ENCODE measurements at places on chromosomes 2 and 18.

- DNase-seq = no peak
Measured at GRCh38 chr2:29987146-29987545, 65.8 kb upstream of the ALK start.

DNA sequence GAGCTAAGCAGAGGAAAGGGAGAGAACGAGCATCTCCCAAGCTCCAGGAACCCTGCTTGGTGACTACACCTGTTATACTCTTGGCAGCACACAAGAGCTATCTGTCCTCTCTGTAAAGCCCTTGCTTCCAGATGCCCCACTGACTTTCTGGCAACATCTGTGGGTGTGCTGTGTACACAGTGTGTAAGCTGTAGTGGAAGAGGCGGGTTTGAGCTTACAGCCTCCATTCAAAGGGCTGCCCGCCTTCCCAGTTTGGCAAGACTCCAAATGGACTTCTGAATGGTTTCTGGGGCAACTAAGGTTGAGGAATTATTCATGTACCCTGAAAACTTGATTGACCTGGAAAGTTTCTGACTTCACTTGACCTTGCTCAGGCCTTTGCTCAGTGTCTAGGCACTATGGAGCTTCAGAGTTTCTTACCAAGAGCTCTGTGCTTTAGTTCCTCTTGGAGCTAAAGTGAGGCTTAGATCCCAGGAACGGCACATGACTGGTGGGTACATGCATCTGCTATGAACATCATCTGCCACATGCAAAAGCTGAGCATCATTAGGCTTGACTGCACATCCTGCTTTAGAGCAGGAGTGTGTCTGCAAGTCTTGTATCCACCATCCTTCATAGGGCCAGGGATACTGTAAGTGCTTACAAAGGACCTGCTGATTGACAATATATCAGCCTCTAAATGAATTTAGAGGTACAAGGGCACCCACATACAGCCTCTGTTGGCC, 290.9 kb upstream of the SIX2 start:
- DNase-seq = no peak

GRCh38 chr18:45541421-45541820, 73.9 kb upstream of the SLC14A2 start:
- no peak for DNase-seq

DNA sequence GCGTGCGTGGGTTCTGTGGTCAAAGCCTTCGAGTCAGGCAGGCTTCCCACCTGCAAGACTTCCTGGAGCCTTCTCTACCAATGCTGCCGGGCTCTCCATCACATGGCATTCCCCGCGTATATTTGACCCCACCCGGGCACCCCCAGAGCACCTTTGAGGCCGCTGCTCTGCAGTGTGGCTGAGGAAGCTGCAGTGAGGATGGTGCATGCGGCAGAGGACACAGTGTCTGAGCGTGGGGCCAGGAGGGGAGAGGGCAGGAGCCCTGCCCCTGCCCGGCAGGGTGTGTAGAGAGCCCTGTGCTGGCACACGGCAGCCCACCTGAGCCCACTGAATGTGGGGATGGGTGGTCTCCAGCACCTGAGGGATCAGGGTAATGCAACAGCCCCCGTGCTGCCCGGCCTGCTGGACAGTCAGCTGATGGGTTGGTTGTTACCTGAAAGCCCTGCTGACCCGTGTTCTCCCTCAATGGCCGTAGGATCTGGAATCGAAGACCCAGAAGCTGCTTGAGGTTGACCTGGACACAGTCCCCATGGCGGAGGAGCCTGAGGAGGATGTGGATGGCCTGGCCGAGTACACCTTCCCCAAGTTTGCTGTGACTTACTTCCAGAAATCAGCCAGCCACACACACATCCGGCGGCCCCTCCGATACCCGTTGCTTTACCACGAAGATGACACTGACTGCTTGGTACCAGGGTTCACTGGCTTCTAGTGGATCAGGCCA, 36.8 kb upstream of the GPR17 start:
- no peak for DNase-seq

DNA sequence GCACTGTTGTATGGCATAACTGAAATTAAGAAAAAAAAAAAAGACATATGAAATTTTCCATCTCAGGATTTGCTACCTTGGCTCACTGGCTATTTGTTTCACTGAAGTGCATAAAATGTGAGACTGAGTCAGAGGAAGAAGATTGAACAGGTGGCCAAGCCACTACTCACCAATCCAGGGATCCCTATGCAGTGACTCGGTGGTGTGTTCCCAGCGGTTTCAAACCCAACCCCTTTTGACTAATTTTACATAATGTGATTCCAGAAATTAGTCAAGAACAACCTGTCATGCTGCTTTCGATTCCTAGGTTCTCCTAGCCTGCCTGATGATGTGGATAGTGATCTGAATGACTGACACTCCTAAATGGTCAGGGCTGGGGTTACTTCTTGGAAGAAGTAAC, 77.3 kb downstream of the KLHL14 start:
- DNase-seq = no peak

GRCh38 chr2:45860136-45861121, 209.0 kb downstream of the PRKCE start:
- DNase-seq = peak; percentile 20

DNA sequence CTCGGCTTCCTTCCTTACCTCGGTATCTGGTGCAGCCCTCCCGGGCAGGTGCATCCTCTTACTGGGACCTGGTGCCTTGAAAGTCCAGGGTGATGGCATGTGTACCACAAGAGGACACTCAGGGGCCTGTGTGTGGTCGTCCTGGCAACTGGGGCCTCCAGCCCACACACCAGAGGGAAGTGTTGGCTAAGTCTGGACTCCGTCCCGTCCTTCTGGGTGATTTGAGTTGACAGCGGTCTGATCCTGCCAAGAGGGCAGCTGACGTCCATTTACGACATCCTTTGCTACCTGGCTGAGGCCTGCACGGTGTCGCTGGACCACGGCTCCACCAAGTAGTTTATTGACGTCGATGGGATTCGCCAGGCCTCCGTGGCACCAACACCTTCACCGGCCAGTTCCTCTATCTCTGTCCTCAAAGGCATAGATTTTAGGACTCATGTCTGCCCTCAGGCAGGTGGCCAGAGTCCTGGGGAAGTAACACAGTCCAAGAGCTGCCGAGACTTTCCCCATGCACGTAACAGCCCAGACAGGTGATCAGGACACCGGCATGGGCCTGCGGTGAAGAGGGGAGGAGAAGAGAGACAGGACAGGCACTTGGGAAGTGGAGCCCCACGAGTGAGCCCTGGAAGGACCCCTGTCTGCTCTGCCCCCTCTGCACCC, 186.0 kb upstream of the HDAC4 start:
- no peak for DNase-seq

GRCh38 chr18:78497641-78498040, 482.0 kb upstream of the SALL3 start:
- no peak for DNase-seq

- no peak for DNase-seq
Measured at GRCh38 chr2:142502402-142502801, 371.6 kb upstream of the LRP1B start.

DNA sequence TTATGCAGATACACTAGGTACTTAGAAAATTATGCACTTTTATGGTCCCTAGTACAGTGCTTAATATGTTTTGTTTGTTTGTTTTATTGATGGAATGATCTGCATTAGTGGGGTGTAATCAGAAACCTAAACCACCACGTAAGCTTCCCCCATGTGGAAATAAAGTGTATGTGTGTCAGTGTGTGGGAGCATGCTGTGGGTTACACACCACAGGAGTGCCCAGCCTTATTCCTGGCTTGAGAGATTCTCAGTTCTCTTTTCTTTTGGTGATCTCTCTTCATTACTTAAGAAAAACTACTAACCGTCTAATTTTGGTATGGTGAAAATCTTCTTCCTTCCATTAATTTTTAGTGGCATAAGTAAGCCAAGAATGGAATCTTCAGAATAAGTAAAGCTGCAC, 398.6 kb downstream of the DCDC2C start:
- no peak for DNase-seq

DNA sequence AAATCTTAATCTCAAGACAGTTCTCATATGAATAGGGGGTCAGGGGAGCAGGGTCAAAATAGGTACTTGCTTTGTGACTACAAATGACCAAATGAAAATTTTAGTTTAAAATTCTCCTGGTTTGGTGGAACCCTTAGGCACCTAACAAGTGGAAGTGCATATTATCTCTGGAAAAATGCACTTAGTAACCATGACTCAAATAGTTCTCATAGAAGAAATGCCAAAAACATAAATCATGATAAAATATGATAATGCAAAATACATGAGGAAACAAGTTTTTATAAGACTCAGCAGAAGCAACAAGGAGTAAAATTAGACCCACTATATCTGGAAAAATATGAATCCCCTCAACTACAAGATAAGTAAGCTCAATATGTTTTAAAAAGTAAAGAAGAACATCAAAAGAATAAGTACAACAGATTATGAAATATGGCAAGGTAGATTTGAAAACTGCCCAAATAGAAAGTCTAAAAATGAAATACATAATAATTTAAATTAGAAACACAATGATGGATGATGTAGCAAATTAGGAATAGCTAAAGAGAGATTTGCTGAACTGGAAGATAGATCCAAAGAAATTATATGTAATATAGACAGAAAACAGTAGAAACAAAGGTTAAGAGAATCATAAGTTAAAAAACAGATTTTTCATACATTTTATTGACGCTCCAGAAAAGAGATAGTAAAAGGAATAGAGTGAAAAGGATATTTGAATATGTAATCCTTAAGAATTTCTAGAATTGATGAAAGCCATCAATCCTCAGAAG, 308.3 kb downstream of the SETBP1 start:
- no peak for DNase-seq

GRCh38 chr2:217943446-217944321, 59.1 kb downstream of the TNS1 start:
- DNase-seq = no peak

DNA sequence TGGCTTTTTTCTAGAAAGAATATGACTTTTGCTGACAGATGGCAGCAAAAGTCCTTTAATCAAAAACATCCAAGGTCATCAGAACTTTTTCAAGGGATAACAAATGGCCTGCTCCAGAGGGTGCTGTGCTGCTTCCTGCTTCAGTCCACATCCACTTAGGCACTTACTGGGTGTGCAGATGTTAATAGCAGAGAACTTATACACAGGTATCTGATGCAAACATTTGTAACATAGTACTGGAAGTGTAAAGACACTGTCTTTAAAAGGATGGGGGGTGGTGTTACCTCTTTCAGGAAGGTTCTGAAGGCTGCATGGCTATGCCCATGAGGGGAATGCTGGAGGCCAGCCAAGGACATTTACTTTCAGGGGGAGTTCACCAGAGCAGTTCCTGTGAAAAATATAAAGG, 5.5 kb downstream of the HOXD8 start:
- no peak for DNase-seq

DNA sequence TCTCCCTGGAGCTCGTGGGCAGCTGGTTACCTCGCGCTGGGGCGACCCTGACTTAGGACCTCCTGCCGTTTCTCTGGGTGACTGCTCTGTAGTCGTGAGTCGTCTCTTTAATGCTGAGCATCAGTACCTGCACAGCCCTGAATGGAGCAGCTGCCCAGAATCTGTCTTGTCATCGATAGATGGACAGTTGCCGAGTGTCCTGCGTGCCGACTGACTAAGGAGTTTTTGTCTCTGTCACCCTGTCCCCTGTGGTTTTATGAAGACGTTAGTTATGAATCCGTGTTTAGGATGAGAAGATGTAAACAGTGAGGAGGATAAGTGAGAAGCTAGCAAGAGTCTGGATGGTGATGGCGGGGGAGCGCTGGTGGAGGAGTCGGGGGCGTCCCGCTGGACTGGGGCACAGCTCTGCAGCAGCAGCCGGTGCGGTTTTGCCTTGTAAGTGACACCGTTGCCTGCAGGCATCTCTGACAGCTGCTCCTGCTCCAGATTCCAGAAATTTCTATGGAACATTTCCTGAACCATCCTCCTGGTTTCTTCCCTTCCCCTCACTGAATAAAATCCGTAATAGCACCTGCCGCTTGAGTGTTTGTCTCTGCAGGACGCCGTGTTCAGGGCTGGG, 13.3 kb downstream of the AGAP1 start:
- no peak for DNase-seq

DNA sequence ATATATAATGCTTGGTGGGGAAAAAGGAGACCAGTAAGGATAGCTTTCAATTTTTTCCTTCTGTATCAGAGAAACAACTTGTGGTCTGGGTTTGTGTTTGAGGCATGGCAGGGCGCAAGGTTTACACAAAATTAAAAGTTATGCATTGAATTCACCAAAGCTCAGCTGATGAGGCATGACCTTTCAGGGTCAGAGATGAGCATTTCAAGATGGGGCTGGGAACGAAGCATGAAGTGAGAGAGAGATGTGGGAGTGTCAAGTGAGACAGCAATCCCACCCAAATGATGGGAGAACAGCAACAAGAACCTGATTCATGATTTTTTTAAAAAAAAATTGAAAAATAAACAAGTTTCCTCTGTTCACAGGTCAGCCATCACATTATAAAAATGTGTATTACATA, 4.9 kb downstream of the GPR55 start:
- no peak for DNase-seq

- DNase-seq = no peak
Measured at GRCh38 chr2:127181851-127182250, 38.2 kb downstream of the CYP27C1 start.

- no peak for DNase-seq
Measured at GRCh38 chr2:8306530-8307351, 375.1 kb upstream of the ID2 start.

DNA sequence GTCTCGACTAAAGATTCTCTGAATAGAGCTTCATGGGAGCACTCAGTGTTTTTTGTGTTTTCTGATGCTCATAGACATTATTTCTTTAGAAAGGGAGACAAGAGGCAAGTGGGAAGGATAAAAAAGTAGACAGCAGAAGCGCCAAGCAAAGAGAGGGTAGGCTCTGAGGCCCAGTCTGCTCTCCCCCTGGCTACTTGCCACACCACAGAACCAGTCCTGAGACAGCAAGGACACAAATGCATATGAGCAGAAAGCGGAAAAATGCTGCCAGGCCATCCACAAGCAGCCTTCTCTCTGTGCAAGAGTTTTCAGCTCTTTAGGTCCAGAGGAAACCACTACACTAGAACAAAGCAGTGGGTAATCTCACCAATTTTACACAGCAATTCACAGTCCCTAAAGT, 285.4 kb downstream of the ZNF521 start:
- no peak for DNase-seq

DNA sequence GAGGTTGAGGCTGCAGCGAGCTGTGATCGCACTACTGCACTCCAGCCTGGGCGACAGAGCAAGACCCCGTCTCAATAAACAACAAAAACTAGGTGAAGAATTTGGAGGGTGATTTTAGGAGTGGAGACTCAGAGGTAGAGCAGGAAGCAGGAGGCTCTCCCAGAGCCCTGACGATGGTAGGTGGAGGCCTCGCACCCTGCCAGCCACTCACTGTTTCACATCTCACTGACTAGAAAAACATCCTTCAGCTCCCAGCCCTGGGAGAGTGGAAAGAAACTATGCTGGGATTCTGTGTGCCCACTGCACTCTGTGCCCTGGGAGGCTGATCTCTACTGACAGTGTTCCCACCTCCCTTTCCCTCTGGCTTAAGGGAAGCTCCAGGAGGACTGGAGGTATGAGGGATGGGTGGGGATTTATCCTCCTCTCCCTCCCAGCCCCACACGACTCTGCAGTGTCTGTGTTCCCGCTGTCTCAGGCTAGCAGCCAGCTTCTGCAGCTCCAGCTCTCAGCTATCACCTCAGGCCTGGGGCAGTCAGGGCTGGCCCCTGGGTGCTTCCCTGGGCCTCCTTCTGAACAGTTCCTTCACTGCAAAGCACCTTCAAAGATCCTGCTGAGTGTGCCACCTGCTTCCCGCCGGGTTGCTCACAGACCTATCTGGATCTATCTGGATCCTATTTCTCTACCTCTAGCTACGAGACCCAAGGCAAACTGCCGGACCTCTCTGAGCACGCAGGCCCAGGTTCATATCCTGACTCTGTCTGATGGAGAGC, 9.6 kb downstream of the CIB4 start:
- no peak for DNase-seq
